Activated CD8-positive, alpha-beta memory T cell treated with anti-CD3 and anti-CD28 coated beads for 4 hours (primary cell): ENCODE measurements at places on chromosomes 13 and 19.

DNA sequence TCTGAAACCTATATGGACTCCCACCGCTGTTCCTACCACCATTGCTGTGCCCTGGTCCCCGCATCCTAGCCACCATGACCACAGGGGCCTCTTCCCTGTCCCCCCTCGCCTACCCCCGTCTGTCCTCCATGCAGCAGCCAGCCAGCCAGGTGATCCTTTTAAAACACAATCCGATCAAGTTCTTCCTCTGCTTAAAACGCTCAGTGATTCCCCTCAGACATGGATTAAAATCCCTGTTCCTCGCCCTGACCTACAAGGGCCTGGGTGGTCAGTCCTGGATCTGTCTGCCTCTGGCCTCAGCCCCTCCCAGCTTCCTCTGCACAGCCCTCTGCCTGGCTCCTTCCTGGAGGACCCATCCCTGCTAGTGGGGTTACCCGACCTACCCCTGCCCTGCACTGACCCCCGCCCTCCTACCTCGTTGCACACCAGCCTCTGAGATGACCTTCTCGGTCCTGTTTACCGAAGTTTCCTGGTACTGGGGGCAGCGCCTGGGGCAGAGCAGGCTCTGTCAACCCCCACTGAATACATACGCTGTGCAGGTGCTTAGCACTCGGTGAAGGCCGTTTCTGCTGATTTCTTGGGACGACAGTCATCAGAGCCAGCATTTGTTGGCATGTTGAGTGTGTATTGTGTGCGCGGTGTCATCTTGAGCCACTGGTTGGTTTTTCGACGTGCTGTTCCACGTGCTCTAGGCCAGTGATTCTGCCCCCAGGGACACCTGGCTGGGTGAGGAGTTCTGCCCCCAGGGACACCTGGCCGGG lies 14.7 kb upstream of the LENG8 start:
- DNase-seq, result no peak

DNA sequence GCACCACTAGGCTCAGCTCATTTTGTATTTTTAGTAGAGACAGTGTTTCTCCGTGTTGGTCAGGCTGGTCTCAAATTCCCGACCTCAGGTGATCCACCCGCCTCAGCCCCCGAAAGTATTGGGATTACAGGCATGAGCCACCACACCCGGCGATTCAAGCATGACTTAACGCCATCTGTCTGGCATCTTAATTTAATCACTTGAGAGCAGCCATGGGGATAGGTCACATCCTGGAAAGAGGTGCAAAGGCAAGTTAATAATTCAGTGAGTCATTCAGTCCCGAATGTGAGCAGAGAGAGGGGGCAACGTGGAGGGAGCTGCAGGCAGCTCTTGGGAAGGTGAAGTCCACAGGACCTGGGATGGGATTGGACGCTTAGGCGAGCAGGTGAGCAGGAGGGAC lies 31.7 kb upstream of the USP29 start:
- no peak for DNase-seq

GRCh38 chr13:31956980-31957644 lies 74.5 kb upstream of the FRY start:
- DNase-seq, result no peak

GRCh38 chr13:80235166-80235966 lies 105.6 kb downstream of the SPRY2 start:
- no peak for DNase-seq

DNA sequence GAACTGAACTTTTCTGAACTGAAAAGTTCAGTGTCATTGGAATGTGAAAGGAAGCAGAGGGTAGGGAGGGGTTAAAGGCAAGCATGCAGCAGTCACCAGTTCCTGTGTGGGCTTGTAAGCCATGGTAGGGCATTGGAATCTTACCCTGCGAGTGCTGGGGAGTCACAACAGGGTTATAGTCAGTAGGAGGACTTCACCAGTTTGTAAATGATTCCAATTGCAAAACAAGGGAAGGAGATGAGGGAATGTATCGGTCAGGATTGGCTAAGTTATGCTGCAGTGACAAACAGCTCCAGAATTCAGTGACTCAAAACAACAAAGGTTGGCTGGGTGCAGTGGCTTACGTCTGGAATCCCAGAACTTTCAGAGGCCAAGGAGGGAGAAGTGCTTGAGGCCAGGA lies 12.8 kb downstream of the LYPD3 start:
- no peak for DNase-seq

GRCh38 chr19:40304306-40304705 lies 19.2 kb upstream of the AKT2 start:
- no peak for DNase-seq

- no peak for DNase-seq
Observed at GRCh38 chr19:29260477-29261317, 47.7 kb upstream of the UQCRFS1 start.

- DNase-seq, result no peak
Observed at GRCh38 chr13:27920677-27921420, 1.0 kb downstream of the PDX1 start.

DNA sequence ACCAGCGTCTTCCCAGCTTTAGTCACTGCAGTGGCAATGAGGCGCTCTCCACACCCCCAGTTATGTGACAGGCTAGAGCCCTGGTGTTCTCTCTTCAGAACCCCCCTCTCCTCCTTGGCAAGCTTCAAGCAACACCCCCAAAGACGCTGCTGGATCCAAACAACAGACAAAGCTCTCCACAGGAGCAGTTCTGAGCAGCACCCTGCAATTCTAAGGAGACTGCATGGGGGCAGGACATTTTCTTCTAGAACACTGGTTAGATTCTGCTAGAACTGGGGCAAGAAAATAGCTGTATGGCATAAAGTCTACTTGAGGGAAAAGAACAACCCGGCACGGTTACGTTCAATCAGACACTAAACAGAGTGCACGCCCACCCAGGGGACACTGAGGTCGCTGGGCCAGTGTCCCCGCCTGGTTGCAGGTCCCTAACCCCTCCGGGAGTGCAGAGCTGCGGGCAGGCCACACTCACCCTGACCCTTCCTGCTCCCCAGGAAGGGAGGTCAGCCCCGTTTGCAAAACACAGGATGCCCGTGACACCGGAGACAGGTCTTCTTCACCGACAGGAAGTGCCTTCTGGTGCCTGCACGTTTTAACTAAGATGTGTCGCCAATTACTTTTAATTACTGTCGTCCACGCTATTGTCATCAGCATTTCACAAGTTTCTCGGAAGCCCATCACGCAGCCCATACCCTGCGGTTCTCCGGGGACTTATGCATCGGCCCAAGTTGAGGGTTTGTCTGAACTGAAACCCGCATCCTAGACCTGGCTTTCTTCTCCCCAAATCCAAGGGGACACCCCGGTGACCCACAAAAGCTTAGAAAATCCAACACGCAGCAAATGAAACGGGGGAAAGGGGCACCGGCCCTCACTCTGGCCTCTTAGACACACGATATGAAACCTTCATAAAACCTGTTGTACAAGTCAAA lies 943 bp downstream of the GJB6 start:
- DNase-seq, result no peak

DNA sequence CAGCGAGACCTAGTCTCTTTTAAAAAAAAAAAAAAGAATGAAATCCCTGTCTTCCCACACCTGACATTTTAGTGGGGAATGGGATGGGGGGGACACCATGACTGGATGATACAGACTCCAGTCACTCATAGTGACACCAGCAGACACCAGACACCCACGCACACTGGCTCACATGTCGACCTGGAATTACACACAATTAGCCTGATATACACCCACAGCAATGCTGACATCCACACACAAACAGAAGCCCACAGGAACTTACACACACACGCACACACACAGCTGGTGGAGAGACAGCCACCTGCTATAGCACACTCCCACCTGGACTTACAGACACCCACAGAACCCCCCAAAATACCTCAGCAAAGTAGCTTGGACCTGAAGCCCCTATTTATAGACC lies 8.3 kb upstream of the NANOS3 start:
- no peak for DNase-seq

- no peak for DNase-seq
Observed at GRCh38 chr13:21175656-21176214, 617 bp downstream of the SKA3 start.

DNA sequence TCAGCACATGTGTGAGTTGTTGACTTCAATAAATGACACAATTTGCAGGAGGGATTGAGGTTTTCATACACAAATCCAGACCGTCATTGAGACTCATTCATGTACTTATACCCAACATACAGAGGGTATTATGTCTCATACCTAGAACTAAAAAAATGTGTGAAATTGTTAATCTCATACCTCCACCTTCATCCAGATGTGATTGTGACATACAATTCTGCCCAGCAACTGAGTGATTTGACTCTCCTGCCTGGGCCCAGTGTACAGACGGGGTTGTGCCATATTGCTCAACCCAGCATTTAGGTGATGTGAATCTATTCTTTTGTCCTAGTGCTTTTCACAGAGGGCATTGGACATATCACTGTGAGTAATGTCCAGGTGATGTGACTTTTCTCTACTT lies 12.6 kb upstream of the ZNF681 start:
- DNase-seq, result no peak

DNA sequence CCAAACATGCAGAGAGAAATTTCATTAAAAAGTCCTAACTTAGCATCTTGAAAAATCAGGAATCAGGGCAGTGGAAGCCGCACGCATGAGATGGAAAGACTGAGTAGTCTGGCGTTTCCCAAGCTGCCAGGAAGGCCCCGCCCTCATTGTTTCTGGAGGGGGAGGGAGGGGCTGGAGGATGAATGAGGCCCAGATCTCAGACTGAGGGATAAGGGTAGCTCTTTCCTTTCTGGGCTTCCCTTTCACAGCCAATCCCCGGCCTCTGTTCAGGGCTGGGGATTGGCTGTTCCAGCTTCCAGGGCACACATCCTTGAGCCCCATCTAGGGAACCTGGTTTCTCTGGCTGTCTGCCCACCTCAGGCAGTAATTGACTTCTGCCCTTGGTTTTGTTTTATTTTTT lies 7.3 kb downstream of the C19orf53 start:
- DNase-seq, result no peak

DNA sequence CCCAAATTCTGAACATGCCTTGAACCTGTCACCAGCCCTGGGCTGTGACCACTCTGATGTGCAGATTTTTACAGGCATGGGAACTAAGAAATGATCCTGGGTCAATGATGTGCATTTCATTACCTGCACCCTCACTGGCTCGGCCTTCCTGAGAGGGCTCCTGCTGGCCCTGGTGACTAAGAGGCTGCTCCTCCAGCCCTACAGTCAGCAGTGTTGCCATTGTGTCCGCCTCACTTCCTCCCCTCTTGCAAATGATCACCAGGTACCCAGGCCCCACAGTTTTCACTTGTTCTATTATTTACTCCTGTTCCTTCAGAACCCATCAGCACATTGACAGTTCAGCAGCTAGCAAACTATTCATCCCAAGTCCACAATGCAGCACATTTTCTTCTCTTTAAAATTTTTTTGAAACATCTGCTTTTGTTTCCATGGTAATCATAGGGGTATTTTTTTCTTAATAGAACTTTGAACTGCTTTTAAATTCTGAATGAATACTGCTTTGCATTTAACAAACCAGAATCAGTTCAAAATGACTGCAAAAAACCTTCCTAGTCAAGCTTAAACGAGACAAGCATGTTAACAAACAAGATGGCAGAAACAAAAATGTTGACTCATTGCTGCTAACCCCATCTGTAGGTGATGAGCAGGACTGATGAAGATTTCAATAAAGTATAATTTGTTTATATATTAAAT lies 29.3 kb downstream of the STARD13 start:
- DNase-seq, result no peak

DNA sequence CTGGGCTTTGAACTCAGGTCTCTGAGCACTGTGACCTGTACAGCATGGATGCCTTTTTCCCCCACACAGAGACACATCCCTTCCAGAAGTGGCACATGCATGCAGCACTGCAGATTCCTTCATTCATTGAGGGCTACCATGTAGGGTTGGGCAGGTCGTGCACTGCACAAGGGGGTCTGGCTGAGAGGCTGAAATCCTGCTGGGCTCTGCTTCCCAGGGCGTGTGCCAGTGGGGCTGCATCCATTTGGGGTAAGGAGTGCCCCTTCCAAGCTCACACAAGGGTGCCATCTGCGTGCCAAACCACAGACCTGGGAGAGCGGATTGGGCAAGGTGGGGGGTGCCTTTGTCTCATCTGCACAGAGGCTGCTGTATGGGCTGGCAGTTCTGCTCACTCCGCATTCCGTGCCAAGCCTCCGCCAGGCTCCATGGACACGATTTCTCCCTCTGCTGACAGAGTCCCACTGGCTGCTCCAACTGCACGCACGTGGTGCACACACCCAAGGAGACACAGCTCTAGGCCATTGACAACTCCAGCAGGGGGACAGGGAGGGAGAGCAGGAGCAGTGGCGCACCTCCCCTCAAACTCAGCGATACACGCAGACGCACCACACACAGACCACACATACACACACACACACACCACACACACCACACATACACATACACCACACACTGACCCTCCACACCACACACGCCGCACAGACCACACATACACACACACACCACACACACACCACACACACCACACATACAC lies 4.5 kb upstream of the SHISA7 start:
- no peak for DNase-seq

DNA sequence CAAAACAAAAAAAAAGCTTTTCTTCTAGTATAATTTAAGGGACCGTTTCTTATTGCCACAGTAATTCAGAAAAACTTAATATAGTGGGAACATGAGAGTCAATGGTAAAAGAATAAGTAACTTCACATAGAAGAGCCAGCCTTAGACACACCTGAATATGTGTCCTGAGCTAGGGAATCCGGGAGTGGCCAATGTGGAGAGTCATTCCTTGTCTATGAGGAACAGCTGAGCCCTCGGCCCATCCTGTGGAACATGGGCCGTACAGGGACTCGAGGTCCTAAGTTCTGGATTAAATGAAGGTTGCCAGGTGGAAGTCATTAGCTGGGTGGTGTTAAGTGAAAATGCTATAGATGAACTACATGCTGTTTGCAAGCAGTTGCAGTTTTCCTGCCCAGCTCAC lies 32.2 kb downstream of the EFNB2 start:
- DNase-seq, result no peak

GRCh38 chr13:36131931-36132297 lies 732 bp upstream of the DCLK1 start:
- no peak for DNase-seq

- no peak for DNase-seq
Observed at GRCh38 chr19:6586056-6586455, 4.9 kb downstream of the CD70 start.

DNA sequence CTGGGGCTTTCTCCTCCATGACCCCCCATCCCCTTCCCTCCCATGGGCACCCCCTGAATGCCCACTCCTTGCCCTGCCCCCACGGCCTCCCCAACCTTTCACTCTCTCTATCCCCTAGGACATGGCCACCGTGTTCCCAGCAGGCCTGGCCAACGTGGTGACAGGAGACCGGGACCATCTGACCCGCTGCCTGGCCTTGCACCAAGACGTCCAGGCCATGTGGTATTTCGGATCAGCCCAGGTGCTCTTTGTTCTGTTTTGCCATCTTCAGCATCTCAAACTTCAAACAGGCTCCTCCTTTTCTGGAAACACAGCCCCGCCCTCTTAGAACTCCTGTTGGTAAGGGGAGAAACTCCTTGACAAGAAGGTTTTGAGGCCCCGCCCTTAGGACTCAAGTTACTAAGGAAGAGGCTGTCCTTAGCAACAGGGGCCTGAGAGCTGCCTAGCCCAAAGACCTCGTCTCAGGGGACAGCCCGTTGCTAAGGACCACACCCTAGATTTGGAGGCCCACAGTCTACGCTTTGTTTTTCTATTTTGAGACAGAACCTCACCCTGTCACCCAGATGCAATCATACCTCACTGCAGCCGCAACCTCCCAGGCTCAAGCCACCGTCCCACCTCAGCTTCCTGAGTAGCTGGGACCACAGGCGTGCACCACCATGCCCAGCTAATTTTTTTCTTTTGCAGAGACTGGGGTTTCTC lies 5.1 kb upstream of the FLT3LG start:
- peak; percentile 52 for DNase-seq
